CD4-positive, alpha-beta memory T cell (primary cell): ENCODE measurements at places on chromosomes 3 and 15.

GRCh38 chr15:45703670-45704328 lies 69.0 kb downstream of the SQOR start:
- DNase-seq, result no peak

GRCh38 chr3:146187334-146187950 lies 26.5 kb upstream of the PLOD2 start:
- no peak for DNase-seq

- DNase-seq, result no peak
Observed at GRCh38 chr3:65575376-65575840, 463.3 kb downstream of the MAGI1 start.

- DNase-seq, result peak; percentile 36
Observed at GRCh38 chr3:108093021-108093420, 2.2 kb upstream of the CD47 start.

- no peak for DNase-seq
Observed at GRCh38 chr3:79480746-79481145, 287.1 kb downstream of the ROBO1 start.

GRCh38 chr3:134251731-134252391 lies 1.2 kb upstream of the RYK start:
- no peak for DNase-seq

DNA sequence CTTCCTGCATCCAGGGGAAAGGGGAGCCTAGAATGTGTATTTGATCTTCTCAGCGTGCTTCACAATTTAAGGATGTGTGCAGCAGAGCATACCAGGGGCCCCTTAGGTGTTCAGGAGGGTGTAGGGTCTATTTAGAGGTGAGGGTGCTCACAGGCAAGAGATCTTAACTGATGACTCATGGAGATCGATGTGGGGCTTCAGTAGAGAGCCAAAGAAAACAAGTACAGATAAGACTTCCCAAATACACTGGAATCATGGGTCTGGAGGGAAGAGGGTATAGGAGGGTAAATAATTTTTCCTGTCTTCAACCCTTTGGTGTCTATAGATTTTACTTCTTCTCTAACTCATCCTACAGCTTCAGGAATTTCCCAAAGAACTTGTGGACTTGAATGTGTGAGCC lies 170.2 kb upstream of the LRRC3B start:
- DNase-seq, result no peak

DNA sequence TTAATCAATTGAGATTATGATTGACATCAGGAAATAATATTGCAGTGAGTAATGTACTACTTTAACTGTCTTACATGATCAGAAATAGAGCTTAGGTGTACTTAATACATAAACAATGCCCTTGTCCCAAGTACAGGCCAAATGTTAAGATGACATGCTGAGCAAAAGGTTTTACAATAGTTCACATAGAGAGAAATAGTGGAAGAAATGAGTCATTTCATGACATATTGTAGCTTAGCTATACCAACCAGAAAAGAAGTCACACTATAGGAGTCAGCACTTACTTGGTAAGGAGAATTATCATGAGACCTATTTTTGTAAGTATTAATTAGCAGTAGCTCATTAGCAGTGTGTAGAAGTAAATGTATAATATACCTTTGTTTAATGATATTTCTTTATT lies 96.4 kb upstream of the NANOGP8 start:
- no peak for DNase-seq

DNA sequence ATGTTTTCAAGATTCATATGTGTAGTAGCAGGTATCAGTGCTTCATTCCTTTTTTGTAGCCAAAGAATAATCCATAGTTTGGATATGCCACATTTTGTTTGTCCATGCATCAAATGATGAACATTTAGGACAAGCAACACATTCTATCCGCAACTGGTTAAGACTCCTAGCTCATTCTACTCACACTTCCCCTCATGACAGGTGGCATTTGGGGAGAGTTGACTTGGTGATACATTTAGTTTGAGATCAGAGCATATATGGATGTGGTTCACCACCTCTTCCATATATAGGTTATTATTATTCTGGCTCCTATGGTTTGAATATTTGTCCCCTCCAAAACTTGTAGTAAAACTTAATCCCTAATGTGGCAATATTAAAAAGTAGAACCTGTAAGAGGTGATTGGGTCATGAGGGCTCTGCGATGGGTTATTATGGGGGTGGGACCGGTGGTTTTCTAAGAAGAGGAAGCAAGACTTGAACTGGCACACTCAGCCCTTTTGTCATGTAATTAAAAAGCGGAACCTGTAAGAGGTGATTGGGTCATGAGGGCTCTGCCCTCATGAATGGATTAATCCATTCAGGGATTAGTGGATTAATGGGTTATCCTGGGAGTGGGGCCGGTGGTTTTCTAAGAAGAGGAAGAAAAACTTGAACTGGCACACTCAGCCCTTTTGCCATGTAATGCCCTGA lies 75.3 kb upstream of the HRH1 start:
- DNase-seq, result no peak

- DNase-seq, result no peak
Observed at GRCh38 chr3:52242039-52242438, 3.1 kb upstream of the TWF2 start.

GRCh38 chr3:20125897-20126296 lies 60.1 kb downstream of the SGO1 start:
- no peak for DNase-seq

GRCh38 chr3:96430079-96430478 lies 384.3 kb upstream of the EPHA6 start:
- DNase-seq, result no peak

- no peak for DNase-seq
Observed at GRCh38 chr15:70701891-70702568, 61.3 kb downstream of the UACA start.

DNA sequence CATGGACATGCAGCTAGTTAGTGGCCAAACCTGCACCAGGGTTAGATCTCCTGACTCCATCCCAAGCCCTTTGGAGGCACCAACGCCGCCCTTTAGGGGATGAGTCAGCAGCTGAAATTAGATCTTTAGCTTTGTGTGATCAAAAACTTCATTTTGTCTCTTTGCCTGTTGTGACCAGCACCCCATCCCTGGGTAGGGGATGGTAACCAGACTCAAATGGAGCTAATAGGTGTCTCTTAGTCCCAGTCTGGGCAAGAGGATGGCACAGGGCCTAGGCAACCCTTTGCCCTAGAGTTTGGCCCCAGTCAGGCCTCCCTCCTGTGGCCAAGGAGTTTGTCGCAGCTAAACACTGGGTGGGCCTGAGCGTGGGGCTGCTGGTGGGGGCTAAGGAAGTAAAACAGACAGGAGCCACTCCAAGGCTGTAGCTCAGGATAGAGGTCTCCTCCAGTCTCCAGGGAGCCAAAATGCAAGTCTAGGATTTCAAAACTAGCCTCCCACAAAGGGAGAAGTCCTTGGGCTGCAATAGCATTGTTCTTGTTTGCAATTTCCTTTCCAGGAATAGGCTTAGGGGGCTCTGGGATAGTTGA lies 105.1 kb downstream of the CPN2 start:
- DNase-seq, result no peak

GRCh38 chr3:57512166-57512565 lies 32.0 kb downstream of the DNAH12 start:
- no peak for DNase-seq

DNA sequence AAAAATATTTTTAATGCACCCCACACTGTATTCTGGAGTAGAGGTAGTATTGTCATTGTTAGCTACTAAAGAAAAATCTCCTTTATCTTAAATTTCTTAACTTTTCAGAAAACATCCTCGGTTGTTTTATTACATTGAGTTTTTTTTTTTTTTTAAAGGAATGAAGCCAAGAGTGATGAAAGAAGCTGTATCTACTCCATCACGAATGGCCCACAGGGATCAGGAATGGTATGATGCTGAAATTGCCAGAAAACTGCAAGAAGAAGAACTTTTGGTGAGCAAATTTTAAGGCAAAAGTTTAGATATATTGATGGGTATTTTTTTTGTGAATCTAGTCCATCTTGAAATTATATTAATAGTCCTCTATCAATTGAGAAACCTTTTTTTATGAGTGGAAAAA lies 49.7 kb upstream of the UTS2B start:
- no peak for DNase-seq

GRCh38 chr3:188954590-188955208 lies 217.1 kb upstream of the TPRG1 start:
- peak; percentile 76 for DNase-seq

DNA sequence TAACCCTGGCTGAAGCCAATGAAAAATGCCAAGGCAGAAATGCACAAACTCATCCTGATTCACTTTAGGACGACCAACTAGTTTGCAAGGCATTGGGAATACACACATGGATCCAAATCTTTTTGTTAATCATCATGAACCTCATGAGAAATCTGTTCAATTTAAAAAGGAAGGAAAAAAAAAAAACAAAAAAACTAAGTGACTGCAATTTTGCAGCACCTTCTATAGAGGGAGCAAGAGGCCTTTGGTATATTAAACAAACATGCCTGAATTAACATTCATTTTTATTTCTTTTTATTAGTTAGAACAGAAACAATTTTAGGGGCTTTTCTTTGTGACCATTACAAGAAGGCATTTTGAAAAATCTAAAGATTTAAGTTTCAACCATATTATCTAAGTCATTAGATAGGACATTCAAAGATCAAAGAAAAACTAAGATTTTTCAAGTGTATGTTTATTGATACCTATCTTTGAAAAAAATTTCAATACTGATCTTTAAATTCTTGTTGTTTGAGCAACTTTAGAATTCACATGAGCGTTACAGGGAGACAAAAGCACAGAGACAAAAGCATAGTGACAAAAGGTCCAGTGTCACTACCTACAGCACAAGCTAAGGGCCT lies 182.4 kb downstream of the CBLB start:
- DNase-seq, result peak; percentile 51

DNA sequence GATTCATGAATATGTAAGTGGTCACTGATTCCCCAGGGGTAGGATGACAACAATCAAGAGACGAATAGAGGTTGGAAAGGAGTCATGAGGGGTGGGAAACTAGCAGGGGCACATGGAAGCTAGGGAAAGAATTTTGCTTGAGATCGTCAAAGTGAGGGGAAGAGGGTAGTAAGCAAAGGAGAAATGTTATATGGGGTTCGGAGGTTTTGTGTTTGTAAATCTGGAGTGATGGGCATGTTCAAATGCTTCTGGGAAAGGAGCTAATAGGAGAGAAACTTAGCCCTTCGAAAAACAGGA lies 7.9 kb downstream of the RPL14 start:
- DNase-seq, result no peak

DNA sequence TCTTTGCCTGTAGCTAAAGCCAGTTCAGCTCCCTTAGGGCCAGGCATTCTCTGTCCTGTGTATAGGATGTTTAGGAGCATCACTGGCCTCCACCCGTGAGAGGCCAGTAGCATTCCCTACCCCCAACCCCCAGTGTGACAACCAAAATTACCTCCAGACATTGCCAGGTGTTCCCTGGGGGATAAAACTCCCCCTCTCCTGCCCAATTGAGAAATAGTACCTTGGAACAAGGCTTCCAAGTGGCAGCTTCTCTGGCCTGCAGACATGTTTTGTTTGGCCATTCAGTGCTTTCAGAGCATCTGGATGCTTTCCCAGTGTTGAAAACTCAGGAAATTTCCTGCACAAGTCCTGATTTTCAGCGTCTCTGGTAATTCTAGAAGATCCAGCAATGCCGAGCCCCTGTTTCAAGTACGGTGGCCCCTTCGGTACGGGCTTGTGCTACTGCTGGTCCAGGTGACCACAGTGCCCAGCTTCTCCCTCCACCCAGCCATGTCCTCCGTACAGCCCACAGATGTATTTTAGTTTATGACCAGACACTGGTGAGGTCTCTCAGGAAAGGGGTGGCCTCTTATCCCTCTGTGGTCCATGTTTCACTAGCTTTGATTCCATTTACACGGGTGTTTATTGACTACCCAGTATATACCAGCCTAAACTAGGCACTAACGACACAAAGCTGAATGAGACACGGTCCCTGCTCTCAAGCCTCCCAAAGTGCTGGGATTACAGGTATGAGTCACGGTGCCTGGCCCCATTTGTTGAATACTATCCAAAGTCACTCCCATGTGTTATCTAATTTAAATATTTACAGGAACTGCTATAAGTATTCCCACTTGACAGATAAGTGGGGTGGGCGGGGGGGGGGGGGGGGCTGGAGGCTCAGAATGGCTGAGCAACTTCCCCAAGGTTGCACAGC lies 125.4 kb upstream of the RAD18 start:
- no peak for DNase-seq

GRCh38 chr15:58462973-58463663 lies 31.3 kb downstream of the LIPC start:
- no peak for DNase-seq

GRCh38 chr15:69017978-69018377 lies 3.5 kb downstream of the NOX5 start:
- no peak for DNase-seq

DNA sequence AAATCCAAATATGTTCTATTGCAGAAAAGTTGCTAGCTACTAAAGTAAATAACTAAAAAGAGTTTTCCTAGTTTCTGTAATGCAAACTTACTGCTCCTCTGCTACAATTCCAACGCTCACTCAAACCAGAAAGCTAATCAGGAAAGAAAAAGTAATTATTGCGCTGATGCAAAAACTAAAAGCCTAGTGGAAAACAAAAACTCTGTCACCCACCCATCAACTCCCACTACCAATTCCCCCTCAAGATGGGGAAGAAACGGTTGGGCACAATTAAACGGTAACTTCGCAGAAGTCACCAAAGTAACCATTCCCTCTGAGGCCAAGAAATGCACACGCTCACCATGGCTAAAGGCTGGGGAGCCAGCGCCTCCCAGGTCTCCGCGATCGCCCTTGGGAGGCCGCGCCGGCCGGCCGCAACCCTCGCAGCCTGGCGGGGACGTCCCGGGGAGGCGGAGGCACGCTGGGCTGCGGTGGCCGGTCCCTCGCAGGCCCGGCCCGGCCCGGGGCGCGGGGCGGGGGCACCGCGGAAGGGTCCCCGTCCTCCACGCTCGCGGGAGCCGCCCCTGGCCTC lies 684 bp downstream of the SLTM start:
- no peak for DNase-seq

DNA sequence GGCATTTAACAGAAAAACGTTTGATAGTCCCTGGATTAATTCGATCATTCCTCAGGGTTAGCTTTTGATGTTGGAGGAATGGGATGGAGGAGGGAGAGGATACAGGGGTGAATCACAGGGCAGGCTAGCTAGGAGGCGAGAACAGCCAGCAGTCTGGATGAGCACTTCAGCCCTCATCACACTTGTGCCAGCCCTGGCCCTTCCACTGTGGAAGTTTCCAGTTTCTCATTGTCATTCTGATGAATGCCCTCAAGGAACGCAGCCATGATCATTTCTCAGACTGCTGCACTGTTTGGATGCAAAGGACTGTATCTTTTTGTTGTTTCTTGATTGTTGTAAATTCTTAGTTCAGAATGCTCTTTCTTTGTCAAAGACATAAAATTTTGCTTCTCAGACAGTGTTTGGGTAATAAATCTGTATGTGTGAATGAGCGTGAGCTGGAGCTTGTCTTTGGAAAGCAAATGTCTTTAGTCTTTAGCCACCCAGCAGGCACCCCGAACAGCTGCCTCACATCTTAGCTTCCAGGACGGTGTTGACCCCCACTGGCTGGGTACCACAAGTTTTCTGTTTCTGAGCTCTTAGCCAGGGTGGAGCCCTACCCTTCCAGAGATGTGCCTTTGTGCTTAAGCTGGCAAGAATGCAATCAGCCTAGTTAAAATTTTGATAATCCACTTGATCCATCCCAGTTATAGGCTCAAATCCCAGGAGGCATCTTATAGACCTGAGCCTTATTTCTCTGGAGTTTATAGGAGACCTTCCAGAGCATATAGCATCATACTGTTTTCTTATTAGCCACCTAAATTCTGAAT lies 121.1 kb downstream of the PDCD6IP start:
- no peak for DNase-seq

GRCh38 chr3:123790254-123791072 lies 93.7 kb downstream of the MYLK start:
- no peak for DNase-seq

GRCh38 chr3:143658116-143658515 lies 190.2 kb downstream of the SLC9A9 start:
- DNase-seq, result no peak

- DNase-seq, result no peak
Observed at GRCh38 chr15:62712455-62712839, 330.1 kb upstream of the TPM1 start.
